ENCODE measurements at places on chromosomes 5 and 9. TPM values are rescaled to one million over a fixed set of nuclear protein-coding genes. Genes with fewer than 3 reads are reported as not detected.

The PCDHGA11 gene
- polyA plus RNA-seq, result 0.12 TPM

DNA sequence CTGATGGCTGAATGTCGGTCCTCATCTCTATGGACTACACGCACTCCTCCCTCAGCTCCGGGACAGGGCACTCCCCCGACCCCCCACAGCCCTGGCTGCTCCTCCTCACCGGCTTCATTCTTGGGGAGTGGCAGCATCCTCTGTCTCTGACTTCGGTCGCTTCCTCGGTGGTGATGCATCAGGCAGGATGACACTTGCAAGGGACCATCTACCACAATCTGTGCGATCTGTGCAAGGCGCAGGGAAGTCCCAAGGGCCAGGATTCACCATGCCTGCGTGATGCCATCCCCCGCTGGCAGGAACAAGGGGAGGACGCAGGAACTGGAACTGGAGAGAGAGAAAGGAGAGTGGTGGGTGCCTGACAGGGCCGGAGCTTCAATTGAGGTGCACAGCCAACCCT is 2.2 kb upstream of the CACNA1B start:
- no peak for DNase-seq

The SLC36A3 gene
- not detected for polyA plus RNA-seq

- DNase-seq, result no peak
Measured at GRCh38 chr9:18346745-18347144, 127.2 kb upstream of the ADAMTSL1 start.

DNA sequence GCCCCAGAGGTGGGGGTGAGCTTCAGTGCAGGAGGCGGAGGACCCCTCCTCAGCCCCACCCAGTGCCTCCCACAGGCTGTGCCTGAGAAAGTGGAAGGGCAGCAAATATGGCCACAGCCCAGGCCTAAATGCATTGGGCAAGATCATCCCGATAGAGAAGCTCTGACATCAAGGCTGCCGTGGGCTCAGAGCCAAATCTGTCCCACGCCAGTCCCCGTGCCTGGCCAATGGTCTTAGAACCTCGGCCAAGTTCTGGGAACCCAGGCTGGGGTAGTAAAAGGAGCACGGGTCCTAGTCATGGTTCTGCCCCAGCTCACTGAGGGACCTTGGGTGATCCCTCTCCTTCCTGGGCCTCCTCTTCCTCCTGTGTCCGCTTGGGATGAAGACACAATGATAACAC is 27.7 kb upstream of the TNIP1 start:
- no peak for DNase-seq

DNA sequence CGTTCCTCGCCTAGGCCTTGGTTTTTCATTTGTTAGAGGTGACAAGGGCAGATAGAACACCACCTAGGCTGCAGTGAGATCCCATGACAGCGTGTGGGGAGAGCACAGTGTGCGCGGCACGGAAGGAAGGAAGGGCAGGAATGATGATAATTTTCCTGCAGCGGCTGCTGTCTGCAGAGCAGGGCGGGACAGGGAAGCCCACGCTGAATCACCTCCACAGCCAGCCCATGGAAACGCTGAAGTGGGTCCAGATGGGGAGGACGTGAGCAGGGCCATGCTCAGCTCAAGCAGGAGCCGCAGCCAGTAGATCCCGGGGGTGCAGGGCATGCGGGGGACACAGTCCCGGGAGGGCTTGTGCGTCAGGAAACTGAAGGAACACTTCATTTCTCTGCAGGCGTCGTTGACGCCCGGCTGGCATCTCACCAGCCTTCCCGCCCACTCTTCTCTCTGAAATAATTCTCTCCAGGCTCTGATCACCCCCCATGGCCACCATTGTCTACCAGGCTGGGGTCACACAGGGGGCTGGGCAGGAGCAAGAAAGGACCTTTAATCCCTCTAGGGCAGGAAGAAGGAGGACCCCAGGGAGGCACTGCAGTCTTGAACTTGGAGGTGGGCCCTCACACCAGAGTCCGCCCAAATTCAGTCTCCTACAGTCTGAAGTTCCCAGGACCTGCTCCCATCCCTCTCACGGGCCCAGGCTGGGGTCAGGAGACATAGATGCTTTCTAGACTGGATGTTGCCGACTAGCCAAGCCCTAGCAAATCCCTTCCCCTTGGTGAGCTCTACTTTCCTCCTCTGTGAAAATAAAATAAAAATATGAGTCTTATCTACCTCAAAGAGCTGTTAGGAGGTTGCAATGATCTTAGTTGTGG is 20.9 kb upstream of the SYNPO start:
- DNase-seq, result no peak

The FREM1 gene
- polyA plus RNA-seq, result not detected

GRCh38 chr9:137317718-137318511 is 15.8 kb upstream of the NRARP start:
- DNase-seq, result no peak

DNA sequence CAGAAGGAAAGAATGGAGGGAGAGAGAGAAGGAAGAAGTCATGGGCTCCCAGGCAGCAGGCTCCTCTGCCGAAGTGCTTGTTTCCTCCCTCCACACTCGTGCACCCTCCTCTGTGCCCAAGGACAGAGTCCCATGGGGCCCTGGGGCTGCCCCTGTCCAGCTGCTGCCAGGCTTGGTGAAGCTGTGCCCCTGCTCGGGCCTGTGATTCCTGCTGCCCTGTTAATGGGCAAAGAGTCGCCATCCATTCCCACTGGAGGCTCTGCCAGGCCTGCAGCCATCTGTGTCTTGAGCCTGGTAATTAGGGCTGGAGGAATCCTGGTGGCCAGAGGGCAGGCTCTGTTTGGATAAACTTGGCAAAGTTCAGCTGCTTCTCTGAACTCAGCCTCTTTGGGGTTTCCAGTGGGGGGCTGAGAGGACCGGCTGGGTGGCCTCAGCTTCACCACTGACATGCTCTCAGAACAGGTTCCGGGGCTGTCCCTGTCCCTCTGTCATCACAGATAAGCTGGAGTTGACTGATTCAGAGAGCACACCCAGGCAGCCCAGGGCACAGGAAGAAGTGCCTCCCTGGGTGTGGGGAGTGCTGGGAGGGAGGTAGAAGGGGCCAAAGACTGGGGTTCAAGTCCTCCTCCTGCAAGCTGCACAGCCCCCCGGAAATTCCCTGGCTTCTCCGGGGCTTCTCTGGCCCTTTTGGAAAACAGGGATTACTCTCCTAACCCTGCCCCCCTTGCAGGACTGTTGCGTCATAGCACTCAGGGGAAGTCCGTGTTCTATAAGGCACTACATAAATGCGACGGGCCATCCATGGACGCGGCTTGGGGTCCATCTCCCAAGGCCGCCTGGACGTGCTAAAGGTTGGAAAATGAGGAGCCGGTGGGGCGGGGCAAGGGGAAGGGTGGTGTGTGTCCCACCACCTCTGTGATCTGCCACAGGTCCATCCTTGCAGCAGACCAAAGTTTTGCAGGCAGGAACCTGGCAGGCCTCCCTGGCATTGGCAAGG is 154.8 kb downstream of the PAX5 start:
- no peak for DNase-seq

- DNase-seq, result peak; percentile 1
Measured at GRCh38 chr5:51326844-51327243, 56.4 kb upstream of the ISL1 start.

DNA sequence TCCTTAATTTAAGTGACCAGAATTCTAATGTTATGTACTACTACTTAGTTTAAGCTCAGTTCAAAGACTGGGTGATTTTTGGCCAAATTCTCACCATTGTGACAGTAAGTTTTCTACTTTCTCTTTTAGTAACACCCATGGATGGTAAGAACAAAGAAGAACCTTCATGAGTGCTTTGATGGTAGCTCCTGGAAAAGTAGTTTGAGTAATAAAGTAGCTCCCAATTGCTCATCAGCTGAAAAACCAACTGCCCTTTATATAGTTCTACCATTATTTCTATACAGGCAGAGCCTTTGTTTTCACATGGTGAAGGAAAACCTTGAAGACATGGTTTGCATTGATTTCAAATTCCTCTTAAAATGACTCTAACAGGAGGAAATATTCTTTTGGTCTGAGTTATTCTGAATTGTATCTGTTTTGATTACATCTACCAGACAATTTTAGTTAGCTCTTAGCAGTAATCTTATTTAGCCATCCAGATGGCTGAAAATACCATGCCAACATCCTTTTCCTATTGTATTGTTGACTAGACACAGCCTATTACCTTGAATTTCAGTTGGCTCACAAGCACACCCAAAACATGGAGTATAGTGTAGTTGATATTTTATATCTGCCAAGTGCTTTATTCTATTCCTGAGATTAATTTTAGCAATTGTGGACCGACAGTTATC is 23.7 kb upstream of the STARD4 start:
- no peak for DNase-seq

- no peak for DNase-seq
Measured at GRCh38 chr5:14793851-14794250, 77.7 kb downstream of the ANKH start.

GRCh38 chr5:155633338-155633957 is 619.9 kb downstream of the KIF4B start:
- no peak for DNase-seq

DNA sequence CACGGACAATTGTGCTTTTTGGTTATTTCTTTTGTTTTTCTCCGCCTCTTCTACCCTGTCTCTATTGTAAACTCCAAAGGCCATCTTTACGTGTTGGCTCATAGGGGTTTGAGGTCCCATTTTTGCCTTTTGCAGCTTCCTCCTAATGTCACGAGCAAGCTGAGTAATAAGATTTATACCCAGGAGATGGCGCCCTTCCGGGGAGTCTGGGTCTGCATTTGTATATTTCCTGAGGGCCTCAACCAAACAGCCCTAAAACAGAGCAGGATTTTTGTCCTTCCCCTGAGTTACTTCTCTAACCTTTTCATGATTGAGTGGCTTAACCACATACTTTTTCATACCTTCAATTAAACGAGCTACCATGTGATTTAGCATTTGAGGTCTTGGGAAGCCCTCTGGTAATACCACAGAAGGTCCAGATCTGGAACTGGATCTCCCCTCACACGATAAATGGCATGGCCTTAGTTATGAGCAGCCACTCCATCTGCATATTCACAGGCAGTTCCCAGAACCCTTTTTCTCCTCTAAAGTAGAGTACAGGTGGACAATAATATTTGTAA is 11.2 kb upstream of the CFAP95 start:
- peak; percentile 17 for DNase-seq

The MLANA gene
- not detected for polyA plus RNA-seq

DNA sequence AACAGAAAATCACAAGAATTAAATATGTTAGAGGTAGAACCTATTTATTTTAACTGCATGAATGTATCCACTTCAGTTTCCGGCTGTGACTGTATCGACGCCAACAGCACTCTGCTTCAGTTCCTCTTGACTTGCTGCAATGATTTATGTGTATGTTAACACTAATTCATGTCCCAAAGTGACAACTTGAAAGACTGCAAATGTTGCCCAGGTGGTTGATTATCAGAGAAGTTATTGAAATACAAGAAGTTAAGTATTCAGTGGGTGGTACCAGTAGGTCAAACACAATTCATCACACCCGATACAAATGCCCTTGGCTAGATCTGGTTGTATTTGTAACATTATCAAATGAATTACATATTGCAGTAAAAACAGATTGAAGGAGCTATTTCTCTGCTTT is 622.7 kb upstream of the CDH18 start:
- DNase-seq, result no peak

The CTXN3 gene
- polyA plus RNA-seq, result not detected

GRCh38 chr9:1200847-1201251 is 150.7 kb downstream of the DMRT2 start:
- no peak for DNase-seq

The KIF20A gene
- 47.0 TPM for polyA plus RNA-seq

All from mammary epithelial cell (primary cell).